ENCODE measurements at places on chromosomes 3 and 15.

- peak; percentile 96 for DNase-seq
Observed at GRCh38 chr3:39216176-39216790, 23.9 kb upstream of the XIRP1 start.

DNA sequence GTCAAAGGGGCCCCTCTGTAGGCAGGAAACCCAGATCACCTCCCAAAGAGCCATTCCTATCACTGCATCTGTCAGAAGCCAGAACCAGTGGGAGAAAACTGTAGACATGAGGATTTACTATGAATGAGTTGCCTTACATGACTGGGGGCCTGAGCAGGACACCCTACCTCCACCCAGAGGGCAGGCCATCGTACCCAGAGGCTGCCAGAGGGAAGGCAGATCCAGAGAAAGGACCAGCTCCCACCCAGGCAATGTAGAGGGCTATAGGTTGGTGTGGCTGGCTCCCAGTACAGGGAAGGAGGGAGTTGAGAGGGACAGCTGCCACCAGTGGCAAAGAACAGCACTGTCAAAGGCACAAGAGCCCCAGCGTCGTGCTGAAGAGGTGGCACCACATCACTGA is 233.2 kb downstream of the OCA2 start:
- DNase-seq = no peak

GRCh38 chr3:113409676-113410075 is 31.6 kb downstream of the CFAP44 start:
- no peak for DNase-seq

- DNase-seq = no peak
Observed at GRCh38 chr15:69751147-69751546, 298.5 kb downstream of the RPLP1 start.

Measured in MM.1S (cell line).